ENCODE measurements at places on chromosomes 3 and 15. TPM values are rescaled to one million over a fixed set of nuclear protein-coding genes. Genes with fewer than 3 reads are reported as not detected.

The ZDHHC19 gene
- 0.46 TPM for polyA plus RNA-seq

The SERINC4 gene
- polyA plus RNA-seq: 0.42 TPM

The TMEM40 gene
- 30.9 TPM for polyA plus RNA-seq

The ZKSCAN7 gene
- polyA plus RNA-seq: 6.7 TPM

The MRAS gene
- 69.6 TPM for polyA plus RNA-seq

The TMEM207 gene
- not detected for polyA plus RNA-seq

The HIGD2B gene
- polyA plus RNA-seq: not detected

The FRMD4B gene
- polyA plus RNA-seq: 14.0 TPM

The BDH1 gene
- polyA plus RNA-seq: 4.1 TPM

The IQCH gene
- 0.94 TPM for polyA plus RNA-seq

The C2CD4B gene
- 1.8 TPM for polyA plus RNA-seq

The GPR156 gene
- 1.7 TPM for polyA plus RNA-seq

The OR5AC2 gene
- polyA plus RNA-seq: not detected

The ISL2 gene
- not detected for polyA plus RNA-seq

The GCSAM gene
- polyA plus RNA-seq: 1.0 TPM

The P2RY12 gene
- 0.92 TPM for polyA plus RNA-seq

The SAMMSON gene
- not detected for polyA plus RNA-seq

The GOLGA8J gene
- polyA plus RNA-seq: 0.59 TPM

The TRAT1 gene
- not detected for polyA plus RNA-seq

The TTC23 gene
- polyA plus RNA-seq: 19.3 TPM
